Vagina (tissue), 2 donors: ENCODE measurements at places on chromosomes 5 and 9.

DNA sequence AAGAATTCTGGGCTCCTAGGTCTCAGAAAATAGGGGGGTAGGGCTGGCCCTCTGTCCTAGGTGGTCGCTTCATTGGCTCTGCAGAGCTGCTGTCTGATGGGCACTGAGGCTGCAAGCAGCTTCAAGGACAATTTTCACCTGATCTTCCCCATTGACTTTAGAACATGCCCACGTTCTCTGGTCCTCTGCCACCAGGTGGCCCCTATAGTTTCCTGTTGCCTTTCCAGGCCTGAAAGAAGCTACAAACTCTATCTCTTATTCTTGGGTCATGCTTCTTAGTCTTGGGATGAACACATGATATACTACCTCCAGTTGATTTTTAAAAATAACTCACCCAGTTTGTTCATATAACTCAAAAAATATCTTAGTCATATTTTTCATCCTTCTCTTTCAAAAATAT lies 26.3 kb downstream of the SPZ1 start:
- no peak for DNase-seq

- DNase-seq = no peak
Measured at GRCh38 chr5:151020304-151021110, at the start of gene GPX3. Gene GPX3 (plus strand): TSS chr5:151020591. CDS start chr5:151020655, 64 bp downstream.

DNA sequence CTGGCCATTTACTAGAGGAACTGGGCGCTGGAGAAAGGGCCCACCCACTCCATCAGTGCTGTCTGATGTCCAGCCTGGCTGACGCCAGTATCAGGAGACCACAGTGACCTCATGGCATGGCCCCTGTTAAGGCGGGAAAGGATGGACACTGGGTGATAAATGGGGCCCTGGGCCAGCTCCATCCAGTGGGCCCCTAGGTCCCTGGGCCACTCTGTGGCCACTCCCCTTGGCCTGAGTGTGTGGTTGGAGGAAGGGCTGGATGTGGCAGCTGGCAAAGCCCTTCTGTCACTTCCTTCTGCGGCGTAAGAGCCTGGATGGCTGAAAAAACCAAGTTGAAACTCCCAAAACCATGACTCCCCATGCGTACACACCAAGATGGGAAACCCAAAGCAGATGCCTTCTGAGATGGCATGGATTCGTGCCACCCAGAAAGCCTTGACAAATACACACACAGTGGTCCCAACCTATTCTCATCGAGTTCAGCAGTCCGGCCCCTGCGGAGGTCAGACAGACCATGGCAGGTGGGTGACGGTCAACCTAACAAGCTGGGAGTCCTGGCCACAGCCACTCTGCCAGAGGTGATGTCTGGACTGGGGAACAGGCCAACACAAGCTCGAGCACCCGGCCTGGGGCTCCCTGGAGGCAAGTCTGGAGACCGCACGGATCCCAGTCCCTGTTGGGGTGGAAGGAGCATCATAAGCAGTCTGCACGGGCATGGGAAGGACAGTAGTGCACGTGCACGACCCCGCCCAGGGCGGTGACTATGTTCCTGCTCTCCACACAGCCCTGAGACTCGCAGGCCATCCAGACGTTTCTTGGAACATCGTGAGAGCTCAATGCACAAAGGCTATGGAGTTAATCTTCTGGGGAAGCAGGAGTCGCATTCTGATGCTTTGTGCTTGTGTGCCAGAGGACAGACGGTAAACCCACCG lies 45.2 kb upstream of the NOTCH1 start:
- DNase-seq = no peak

DNA sequence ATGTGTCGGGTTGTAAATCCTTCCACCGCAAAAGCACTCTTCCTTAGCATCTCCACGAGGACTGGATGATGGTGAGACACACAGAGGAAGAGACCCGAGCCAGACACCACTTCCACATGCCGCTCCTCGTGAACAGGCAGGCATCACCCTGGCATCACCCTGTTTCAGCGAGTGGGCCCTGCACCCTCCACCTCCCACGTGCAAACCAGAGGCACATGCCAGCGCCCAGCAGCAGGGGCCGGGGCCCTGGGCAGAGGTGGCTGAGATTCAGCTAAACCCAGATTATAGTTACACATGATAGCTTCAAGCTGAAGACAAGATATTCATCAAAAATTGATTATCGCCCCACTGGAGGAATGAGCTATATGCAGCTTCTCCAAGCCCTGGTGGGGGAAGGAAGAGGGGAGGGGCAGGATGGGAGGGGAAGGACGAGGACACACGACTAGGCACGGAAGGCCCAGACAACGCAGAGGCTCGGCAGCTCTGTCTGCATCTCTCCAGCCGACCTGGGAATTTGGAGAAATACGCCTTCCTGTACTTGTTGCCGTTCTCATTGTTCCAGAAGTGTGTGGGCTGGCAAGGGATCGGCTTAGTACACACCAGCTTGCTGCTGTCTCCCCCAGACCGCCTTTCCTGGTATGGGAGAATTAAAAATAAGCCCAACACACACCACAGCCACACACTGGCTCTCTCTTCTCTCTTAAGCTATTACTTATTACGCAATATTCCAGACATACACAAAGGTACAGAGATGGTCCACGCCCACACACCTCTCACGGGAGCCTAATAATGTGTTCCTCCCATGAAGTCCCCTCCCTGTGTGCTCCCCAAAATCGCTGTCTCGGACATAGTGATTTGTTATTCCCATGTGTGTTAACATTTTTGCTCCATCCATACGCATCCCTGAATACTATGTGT lies 50.4 kb upstream of the ZNF354A start:
- no peak for DNase-seq

- DNase-seq = no peak
Measured at GRCh38 chr5:149371296-149371962, 7.7 kb downstream of the IL17B start.

- DNase-seq = no peak
Measured at GRCh38 chr5:95859661-95860060, 37.1 kb upstream of the GLRX start.

- DNase-seq = no peak
Measured at GRCh38 chr5:59267033-59267432, 626.5 kb downstream of the PDE4D start.

DNA sequence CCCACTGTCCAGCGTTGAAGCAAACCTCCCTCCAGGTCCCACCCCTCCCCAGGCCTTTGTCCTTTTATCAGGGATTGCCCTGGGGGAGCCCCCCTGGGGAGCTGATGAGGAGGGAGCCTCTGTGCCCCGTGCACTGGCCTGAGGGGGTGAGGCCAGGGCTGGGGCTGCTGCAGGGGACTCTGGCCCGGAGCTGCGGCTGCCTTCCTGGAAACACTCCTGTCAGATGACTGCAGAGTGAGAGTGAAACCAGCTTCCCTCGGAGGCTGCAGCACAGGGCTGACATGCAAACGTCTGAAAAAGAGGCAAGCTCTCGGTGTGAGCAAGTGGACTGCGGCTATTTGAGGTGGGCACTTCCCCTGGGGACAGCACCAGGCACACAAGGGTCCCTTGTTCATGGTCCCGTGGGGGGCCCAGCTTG lies 4.6 kb upstream of the TRAF2 start:
- DNase-seq = no peak

GRCh38 chr5:109225716-109226625 lies 183.8 kb downstream of the PJA2 start:
- no peak for DNase-seq

DNA sequence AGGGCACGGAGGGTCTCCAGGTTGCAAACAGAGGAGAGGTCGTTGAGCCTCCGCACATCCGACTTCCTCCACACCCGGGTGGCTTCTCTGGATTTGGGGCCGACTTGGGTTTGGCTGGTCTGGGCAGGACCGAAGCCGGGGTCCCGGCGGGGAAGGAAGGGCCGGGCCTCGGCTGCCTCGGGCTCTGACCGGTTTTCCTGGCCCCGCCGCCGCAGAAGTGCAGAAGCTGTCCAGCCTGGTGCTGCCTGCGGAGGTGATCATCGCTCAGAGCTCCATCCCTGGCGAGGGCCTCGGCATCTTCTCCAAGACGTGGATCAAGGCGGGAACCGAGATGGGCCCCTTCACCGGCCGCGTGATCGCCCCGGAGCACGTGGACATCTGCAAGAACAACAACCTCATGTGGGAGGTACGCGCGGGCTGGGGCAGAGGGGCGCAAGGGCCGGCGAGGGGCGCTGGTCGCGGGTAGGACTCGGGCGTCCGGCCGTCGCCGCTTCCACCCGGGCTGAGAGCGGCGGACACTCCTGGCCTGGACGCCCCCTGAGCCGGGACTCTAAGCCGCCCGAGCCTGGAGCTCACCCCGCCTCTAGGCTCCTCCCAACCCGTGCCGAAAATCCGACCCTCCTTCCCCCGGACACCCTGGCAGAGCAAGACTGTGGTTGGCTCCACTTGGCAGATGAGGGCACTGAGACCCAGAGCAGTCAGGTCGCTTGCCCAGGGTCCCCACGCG lies 2.2 kb downstream of the PRDM12 start:
- no peak for DNase-seq

- no peak for DNase-seq
Measured at GRCh38 chr9:114465906-114466900, 39.1 kb downstream of the WHRN start.

- no peak for DNase-seq
Measured at GRCh38 chr5:142697356-142698255, 11.7 kb upstream of the FGF1 start.

DNA sequence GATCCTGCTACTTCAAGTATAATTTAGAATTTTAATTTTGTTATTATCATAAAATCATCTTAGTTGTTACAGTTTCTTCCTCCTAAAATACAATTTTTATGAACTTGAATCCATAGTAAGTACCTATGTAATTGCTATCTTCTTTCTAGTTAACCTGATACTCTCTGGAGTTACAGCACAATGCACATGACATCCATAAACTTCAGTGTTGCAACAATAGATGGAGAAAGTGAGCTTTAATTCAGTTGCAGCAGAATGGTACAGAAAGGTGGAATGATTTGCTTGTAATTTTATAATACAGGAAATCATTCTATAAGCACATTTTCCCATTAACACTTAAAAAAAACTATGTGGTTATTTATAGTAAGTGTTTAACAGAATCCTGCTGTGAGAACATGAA lies 372.0 kb downstream of the CDH9 start:
- no peak for DNase-seq

GRCh38 chr5:96576876-96577275 lies 85.3 kb upstream of the CAST start:
- no peak for DNase-seq

DNA sequence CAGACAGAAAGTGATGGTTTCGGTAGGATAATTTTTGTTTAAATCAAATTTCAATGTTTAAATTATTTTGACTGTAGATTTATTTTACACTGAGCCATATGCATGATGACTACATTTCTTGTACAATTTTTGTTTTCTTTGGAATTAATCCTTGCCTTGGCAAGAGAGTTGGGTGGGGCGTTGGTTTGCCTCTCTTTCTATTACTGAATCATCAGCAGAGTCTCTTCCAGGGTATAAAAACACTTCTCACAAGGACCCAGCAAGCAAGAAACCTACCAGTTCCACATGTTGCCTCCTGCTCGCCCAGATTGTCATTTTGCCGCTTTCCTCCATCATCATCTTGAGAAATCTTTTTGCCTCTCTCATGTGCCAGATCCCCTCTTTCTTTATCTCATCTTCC lies 455.0 kb upstream of the DMAC1 start:
- DNase-seq = no peak

DNA sequence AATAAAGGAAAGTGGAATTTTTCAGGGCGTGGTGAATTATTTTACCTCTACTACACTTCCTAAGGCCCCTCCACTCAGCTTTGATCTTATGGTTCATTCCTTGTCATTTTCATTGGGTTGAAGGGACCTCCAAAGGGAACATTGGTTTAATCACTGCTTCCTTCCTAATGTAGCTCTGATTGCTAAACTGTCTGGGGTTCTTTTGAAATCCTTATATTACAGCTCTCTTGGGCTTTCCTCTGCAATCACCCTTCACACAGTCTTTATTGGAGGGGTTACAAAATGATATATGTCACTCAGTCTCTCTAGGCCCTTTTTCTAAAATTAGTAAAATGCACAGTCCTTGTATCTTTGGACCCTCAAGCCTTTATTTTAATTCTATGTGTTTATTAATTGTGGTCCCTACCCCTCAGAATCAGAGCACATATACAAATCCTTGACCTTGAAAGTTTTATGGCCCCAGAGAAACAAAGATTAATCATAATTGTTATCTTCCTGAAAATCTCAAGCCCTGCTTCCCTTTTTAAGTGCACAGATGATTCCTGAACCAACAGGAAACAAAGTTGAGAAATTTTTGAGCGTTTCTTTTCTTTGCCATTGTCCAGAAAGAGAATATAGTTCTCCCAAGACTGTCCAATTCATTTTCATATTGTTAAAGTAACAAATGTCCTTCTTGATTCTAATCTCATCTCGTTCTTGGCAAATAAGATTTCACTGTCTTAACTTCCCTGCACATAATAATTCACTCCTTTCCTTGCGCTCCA lies 330.0 kb downstream of the ARRDC3 start:
- no peak for DNase-seq

DNA sequence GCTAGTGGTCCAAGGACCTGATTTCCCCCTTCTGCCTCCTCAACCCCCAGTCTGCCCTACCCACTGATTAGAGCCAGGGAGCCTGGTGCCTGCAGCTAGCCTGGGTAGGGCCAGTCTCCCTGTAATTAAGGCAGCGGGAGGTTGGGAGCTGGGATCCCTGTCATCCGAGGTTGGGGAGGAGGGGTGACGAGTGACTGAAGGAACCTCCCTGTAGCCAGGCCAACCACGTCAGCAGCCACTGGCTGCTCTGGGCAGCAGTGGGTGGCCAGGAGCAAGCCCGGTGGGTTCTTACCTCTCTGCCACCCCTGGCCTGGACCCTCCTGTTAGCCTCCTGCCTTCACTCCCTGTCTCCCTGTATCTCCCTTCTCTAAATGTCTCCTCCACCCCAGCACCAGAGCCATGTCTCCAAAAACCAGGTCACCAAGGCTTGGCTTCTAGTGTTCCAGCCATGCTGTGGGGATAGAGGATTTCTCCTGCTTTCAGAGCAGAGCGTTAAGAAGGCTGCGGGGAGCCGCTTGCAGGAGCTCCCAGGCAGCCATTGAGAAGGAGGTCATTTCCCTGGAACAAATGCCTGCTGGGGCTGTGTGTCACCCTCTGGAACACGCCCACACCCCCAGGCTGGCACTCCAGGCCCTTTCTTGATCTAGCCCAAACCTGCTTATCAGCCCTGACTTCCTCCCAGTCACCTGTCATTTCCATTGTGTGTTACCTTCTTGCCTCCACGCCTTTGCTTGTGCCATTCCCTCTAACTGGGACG lies 65.0 kb upstream of the GGTA1 start:
- no peak for DNase-seq
